ENCODE measurements at places on chromosomes 3 and 15.

DNA sequence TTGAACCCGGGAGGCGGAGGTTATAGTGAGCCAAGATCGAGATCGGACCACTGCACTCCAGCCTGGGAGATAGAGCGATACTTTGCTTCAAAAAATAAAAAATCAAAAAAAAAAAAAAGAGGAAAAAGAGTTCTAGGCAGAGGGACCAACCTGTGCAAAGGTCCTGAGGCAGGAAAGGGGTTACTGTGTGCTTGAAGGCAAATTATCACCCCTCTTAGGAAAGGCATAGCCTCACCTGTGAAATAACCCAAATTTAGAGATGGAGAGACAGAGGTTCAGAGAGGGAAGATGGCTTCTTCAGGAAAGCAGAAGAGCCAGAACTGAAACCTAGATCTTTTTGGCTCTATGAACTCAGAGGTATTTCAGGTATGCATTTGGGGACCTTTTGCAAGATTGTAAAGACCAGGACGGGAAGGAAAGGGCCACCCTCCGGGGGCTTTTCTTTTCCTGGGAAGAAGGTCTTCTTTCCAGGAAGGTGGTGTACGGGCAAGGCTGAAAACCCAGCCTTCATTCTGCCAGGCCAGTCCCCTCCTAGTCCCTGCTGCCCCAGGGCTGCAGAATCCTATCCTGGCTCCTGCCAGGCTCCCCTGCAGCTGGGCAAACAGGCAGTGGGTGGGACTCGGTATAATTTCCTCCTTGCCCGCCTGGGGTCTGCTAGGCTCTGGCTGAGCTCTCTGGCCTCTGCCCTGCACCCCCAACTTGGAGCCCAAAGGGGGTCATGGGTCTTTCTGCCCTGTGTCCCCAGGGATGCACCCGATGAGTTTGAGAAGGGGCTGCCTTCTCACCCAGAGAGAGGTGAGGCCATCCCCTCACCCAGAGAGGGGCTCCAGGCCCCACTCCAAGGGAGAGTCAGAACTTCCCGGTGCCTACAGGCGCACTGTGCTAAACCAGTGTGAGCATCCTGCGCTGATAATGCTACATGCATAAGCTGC, 14.4 kb upstream of the CSK start:
- DNase-seq: no peak

GRCh38 chr3:29506502-29506901, 225.6 kb downstream of the RBMS3 start:
- no peak for DNase-seq

DNA sequence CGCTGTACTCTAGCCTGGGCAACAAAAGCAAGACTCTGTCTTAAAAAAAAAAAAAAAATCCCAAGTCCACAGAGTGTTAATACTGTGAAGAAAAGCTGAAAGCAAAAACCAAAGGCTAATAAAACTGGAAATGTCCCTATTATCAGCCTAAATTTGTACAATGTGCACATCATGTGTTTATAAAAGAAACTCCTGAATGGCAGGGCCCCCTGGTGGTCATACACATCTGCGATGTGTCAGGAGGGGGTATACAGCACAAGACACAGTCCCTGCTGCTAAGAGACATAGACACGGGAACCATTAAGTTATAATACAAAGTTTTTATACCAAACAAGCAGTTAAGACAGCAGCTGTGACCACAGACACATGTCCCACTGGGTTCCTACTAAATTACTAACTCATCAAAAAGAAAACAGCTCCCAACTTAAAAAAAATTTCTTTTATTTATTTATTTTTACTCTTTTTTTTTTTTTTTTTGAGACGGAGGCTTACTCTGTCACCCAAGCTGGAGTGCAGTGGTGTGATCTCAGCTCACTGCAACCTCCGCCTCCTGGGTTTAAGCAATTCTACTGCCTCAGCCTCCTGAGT, 31.0 kb downstream of the IDH2 start:
- peak; percentile 78 for DNase-seq

DNA sequence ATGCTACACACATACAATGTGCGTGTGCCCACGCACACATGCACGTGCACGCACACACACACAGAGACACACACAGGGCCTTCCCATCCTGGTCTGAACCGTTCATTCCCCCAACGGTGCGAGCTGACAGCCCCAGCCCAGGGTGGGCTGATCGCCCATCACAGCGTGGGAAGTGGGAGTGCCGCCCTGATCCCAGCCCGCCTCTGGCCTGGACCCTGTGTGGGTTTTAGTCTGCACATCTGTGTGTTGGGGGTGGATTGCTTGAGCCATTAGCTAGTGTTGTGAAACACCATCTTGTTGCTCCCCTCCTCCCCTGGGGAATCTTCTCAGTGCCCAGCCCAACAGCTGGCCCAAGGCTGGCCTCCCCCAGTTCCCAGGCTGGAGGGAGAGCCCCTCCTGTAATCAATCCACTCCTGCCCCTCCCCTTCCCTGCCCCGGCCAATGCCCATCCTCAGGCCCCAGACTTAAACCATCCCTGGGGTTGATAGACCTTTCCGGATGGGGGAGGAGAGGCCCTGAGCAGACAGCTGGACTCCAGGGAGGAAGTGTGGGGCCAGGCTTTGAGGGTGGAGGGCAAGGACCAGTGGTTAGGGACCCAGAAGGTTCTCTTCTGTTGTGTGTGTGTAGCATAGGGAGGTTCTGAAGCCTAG, 8.3 kb downstream of the SEMA3G start:
- peak; percentile 73 for DNase-seq

GRCh38 chr3:19866751-19867347, 67.2 kb downstream of the EFHB start:
- peak; percentile 45 for DNase-seq

DNA sequence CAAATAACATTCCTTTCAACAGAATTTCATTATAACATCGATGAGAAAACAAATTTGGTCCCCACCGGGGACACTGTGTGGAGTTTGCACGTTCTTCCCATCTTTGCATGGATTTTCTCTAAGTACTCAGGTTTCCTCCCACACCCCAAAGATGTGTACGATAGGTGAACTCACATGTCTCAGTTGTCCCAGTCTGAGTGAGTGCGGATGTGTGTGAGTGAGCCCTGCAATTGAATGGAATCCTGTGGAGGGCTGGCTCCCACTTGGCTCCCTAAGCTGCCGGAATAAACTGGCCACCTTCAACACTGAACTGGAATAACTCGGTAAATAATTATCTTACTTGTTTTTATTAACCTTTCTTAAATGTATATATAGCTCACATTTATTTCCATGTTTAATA, 77.0 kb downstream of the TRANK1 start:
- DNase-seq: no peak

GRCh38 chr3:12005951-12006625, 1.9 kb downstream of the SYN2 start:
- DNase-seq: no peak

DNA sequence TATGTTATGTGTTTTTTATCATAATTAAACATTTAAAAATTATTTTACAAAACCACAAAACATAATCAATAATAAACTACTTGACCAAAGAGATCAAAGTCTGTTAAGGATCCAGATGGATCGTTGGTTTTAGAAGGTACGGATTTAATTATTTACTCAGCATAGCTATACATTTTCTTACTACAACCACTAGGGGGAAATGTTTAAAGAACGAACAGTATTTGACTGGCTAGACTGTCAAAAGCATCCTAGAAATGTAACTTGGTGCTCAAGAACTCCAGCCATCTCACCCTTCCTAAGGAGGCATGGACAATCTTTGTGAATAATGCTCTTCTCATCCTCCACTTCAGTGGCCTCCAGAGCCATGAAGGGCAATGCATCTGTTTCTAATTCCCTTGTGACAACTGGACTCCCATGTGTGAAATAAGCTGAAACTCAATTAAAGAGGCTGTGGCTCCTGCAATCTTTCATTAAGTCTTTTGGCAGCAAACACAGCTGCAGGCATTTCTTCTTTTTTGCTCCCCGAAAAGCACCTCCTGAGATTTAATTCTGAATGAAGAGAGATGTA, 94.7 kb upstream of the TUSC7 start:
- DNase-seq: no peak

DNA sequence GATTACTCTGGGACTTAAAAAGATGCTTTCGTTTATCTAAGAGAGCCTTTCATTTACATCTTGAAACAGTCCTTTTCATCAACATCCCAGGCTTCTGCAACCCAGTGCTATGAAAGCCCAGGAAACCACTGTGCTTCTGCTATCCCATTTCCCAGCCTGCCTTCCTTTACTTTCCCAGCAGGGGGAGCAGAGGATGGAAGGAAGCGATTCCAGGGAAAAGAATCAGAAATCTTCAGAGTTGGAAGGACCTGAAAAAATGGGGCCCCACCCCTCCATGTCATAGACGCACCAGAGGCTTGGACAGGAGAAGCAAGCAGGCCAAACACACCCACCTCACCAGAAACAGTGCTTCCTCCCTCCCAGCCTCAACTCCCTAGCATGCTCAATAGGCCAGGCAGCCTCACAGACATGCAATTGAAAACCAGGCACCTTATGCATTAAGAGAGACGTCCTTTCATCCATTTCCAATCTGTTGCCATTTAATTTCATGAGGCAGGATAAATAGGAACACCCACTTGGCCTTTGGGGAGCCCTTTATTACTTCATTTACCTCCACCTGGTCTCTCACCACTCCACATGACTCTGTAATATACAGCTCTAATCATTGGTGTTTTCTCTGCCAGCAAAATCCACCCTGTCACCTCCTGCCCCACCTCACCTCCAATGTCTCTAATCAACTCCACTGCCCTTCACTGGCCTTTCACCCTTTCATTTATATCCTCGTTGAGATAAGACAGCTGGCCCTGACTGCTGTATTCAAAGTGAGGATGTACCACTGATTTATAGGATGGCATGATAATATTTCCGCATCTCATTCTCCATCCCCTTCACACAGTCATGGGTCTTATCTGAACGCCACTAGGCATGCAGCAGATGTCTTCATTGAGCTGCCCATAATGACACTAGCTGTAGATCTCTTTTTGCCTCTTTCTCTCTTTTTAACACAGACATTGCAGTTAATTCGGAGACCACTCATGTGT, 583.9 kb downstream of the NTRK3 start:
- no peak for DNase-seq

GRCh38 chr15:66290518-66290917, 2.9 kb upstream of the DIS3L start:
- no peak for DNase-seq

DNA sequence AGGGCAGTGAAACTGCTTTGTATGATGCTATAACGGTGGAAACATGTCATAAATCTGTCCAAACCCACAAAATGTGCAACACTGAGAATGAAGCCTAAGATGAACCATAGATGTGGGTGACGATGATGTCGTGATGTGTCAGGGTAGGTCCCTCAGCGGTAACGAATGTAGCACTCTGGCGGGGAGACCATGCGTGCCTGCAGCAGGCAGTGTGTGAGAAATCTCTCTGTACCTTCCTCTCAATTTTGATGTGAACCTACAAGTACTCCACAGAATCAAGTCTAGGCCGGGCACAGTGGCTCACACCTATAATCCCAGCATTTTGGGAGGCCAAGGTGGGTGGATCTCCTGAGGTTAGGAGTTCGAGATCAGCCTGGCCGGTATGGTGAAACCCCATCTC, 268.2 kb upstream of the LYSMD4 start:
- no peak for DNase-seq

GRCh38 chr3:37453393-37454389, 279.3 kb upstream of the LRRFIP2 start:
- no peak for DNase-seq

- DNase-seq: peak; percentile 30
Measured at GRCh38 chr3:123685780-123686179, 100.9 kb upstream of the HACD2 start.

GRCh38 chr3:123089611-123090331, 22.9 kb downstream of the PDIA5 start:
- no peak for DNase-seq

DNA sequence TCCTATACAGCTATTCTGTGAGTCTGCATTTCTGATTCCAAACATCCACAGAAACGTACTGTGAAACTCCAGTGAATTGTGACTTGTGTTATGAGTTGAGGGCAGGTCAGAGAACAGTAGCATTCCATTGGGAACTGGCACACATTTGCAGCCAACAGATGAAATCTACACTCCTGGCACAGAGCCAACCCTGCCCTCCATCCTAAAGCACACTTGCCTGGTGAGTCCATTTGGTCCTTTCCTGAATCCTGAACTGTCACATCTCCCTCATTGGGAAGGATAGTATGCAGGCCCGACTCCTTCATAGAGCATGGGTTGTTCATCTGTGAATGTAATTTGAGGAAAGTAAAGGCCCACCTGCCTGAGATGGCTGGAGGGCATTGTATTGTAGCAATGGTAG, 314.3 kb upstream of the RASGRP1 start:
- no peak for DNase-seq

DNA sequence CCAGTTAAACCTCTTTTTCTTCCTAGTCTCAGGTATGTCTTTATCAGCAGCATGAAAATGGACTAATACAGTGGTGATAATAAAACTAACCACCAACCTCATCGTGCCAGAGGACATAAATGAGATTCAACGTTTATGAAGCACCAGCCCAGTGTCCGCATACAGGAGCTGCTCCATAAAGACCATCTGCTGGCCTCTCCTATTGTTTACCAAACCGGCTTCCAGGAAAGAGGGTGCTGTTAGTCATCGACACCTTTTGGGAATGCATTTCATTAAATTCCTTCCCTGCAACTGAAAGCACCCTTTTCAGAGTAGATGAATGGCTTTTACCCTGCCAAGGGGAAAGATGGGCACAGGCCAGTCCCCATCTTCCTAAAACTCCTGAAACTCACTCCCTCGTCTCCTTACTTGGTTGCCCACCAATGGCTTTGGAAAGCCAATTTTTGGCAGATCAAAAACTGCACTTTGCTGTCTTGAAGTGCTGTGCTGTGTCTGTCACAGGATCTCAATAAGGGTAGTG, 122.1 kb downstream of the AQP9 start:
- DNase-seq: no peak

DNA sequence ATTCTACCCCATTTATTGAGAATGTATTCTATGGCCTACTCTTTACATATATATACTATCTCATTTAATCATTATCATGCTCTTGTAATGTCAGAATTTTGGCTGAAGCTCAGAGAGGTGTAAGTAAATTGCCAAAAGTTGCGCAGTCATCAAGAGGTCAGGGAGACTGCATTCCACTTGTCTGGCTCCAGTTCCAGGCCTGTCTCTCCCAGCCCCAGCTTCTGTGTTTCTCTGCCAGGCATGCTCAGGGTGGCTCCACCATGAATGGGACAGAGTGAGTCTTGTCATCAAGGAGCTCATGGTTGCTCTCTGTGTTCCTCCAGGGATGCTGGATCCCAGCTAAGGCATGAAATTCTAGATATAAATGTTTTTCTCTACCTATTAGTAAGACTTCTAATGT, 635.1 kb upstream of the MDFIC2 start:
- DNase-seq: no peak
